ENCODE measurements at places on chromosomes 13 and 19. TPM values are rescaled to one million over a fixed set of nuclear protein-coding genes. Genes with fewer than 3 reads are reported as not detected.
A peak's percentile ranks its signal among the peaks of the same experiment; 100 is the strongest.

GRCh38 chr13:113622791-113623490 is 35.1 kb downstream of the ATP4B start:
- H3K4me1 ChIP-seq, result peaks cover 18% of the 10 kb centered on the region
- H3K27me3 ChIP-seq, result peaks cover 4% of the 10 kb centered on the region
- H3K27ac ChIP-seq, result no peak overlapping the region
- H3K4me3 ChIP-seq, result no peak overlapping the region
- no peak for DNase-seq

DNA sequence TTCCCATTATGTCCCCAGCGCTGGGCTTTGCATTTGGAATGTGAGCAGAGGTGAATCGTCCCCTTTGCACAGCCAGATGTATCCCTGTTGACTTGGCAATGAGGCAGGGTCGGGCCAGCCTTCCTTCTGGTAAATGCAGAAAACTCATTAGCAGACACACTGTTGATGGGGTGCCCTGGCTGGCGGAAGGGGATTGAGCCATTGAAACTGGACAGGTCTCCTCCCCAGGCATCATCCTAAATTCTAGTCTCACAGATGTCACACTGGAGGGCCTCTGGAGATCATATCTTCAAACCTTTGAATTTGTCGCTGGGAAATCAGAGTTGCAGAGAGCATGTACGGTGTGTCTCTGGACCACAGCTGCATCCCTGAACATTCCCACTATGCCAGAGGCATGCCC is 219.5 kb upstream of the TSHZ3 start:
- no peaks in the 10 kb centered on the region for H3K36me3 ChIP-seq
- no peak for DNase-seq
- H3K27me3 ChIP-seq, result no peaks in the 10 kb centered on the region
- H3K27ac ChIP-seq, result no peak overlapping the region
- no peak overlapping the region for H3K4me3 ChIP-seq
- H3K4me1 ChIP-seq, result no peaks in the 10 kb centered on the region

The PRR19 gene
- 2.8 TPM for total RNA-seq

The DCLK1 gene
- 22.4 TPM for total RNA-seq

GRCh38 chr13:94433055-94433961 is 46.2 kb downstream of the DCT start:
- DNase-seq, result no peak
- no peak overlapping the region for H3K27ac ChIP-seq
- no peaks in the 10 kb centered on the region for H3K36me3 ChIP-seq
- peaks cover under 1% of the 10 kb centered on the region for H3K27me3 ChIP-seq
- H3K4me1 ChIP-seq, result peaks cover 11% of the 10 kb centered on the region
- H3K4me3 ChIP-seq, result no peak overlapping the region

The TNNT1 gene
- 1.1 TPM for total RNA-seq

The COG3 gene
- total RNA-seq, result 19.1 TPM

GRCh38 chr13:105971312-105971711 is 564.1 kb downstream of the EFNB2 start:
- no peaks in the 10 kb centered on the region for H3K27me3 ChIP-seq
- no peaks in the 10 kb centered on the region for H3K36me3 ChIP-seq
- H3K4me1 ChIP-seq, result peaks cover 27% of the 10 kb centered on the region
- no peak for DNase-seq
- H3K27ac ChIP-seq, result peak overlapping the region; percentile 60
- H3K4me3 ChIP-seq, result no peak overlapping the region

The CLEC11A gene
- 7.9 TPM for total RNA-seq

The ZNF208 gene
- not detected for total RNA-seq

The ZNF534 gene
- not detected for total RNA-seq

DNA sequence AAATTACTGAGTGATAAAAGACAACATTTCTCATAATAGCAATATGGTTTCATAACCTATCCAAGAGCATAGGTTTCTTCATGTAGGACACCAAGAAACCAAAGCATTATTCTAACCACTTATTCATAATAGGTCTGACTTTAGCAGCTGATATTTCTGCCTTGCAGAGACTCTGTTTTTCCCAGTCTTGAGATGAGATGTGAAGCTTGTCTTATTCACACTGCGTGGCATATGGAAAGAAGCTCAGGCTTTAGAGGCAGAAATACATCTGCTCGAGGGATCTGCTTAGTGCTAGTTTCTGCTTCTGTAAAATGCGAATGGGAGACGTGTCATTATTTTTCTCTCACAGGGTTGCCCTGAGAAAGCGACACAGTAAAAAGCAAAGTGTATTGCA is 232.0 kb upstream of the SPRY2 start:
- no peaks in the 10 kb centered on the region for H3K27me3 ChIP-seq
- no peak overlapping the region for H3K4me3 ChIP-seq
- DNase-seq, result no peak
- H3K4me1 ChIP-seq, result peaks cover 13% of the 10 kb centered on the region
- no peak overlapping the region for H3K27ac ChIP-seq
- no peaks in the 10 kb centered on the region for H3K36me3 ChIP-seq

GRCh38 chr13:80563439-80563838 is 222.5 kb upstream of the SPRY2 start:
- no peak for DNase-seq
- H3K4me3 ChIP-seq, result no peak overlapping the region
- peaks cover 10% of the 10 kb centered on the region for H3K4me1 ChIP-seq

DNA sequence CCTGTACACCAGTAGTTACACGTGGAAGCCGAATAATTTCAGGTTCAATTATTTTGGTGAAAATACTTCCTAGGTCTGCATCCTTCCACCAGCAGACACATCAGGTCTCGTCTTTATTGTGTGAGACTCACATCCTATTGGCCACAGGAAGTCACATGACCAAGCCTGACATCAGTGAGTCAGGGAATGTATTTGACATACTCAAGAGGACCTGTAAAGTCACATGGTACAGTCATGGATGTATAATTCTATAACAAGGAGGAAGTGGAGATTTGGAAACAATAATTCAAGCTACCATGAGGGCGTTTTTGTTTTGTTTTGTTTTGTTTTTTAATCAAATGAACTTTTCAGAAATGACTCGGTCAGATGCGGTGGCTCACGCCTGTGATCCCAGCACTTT is 9.3 kb upstream of the HIF3A start:
- peaks cover 5% of the 10 kb centered on the region for H3K27me3 ChIP-seq
- no peak for DNase-seq
- no peaks in the 10 kb centered on the region for H3K36me3 ChIP-seq
- no peak overlapping the region for H3K27ac ChIP-seq

The ERICH6B gene
- total RNA-seq, result not detected

The DAND5 gene
- total RNA-seq, result not detected

GRCh38 chr13:59269476-59269875 is 894.3 kb downstream of the DIAPH3 start:
- no peak for DNase-seq
- H3K4me3 ChIP-seq, result no peak overlapping the region
- H3K27ac ChIP-seq, result no peak overlapping the region
- H3K4me1 ChIP-seq, result no peaks in the 10 kb centered on the region
- H3K27me3 ChIP-seq, result no peaks in the 10 kb centered on the region

DNA sequence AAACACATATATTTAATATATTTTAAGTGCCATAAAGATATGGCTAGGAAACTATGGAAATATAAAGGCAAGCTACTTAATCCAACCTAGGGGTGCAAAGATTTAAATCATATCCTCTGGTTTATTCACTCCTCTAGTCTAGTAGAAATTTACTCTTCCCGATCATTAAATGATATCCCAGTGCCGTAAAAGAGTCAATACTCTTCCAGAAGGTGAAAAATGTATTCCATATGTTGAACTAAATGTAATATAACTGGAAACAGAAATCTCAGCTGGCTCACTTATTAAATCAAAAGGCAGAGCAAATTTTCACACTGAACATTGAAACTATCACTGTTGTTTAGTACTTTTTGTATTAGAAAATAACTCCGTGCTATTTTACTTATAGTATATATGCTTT is 11.1 kb downstream of the MAB21L1 start:
- H3K27ac ChIP-seq, result no peak overlapping the region
- H3K36me3 ChIP-seq, result no peaks in the 10 kb centered on the region
- peaks cover 6% of the 10 kb centered on the region for H3K4me1 ChIP-seq
- H3K27me3 ChIP-seq, result peaks cover 26% of the 10 kb centered on the region
- no peak for DNase-seq
- no peak overlapping the region for H3K4me3 ChIP-seq

GRCh38 chr19:23075031-23075733 is 41.6 kb upstream of the ZNF730 start:
- peak overlapping the region; percentile 95 for H3K4me3 ChIP-seq
- peak overlapping the region; percentile 100 for H3K27ac ChIP-seq
- H3K36me3 ChIP-seq, result peaks cover 54% of the 10 kb centered on the region
- peaks cover 27% of the 10 kb centered on the region for H3K4me1 ChIP-seq
- peak; percentile 76 for DNase-seq

- H3K4me3 ChIP-seq, result no peak overlapping the region
- peaks cover 10% of the 10 kb centered on the region for H3K4me1 ChIP-seq
- DNase-seq, result no peak
- peaks cover 6% of the 10 kb centered on the region for H3K27me3 ChIP-seq
Measured at GRCh38 chr19:46580247-46580646, 20.9 kb upstream of the CALM3 start.

The TUBA3C gene
- total RNA-seq, result not detected

- no peaks in the 10 kb centered on the region for H3K27me3 ChIP-seq
- no peak overlapping the region for H3K27ac ChIP-seq
- no peak overlapping the region for H3K4me3 ChIP-seq
Measured at GRCh38 chr13:111958612-111959395, 108.1 kb upstream of the SOX1 start.

The ZNF57 gene
- total RNA-seq, result 4.2 TPM

GRCh38 chr13:113321546-113321945 is 24.5 kb downstream of the LAMP1 start:
- no peaks in the 10 kb centered on the region for H3K27me3 ChIP-seq
- H3K4me1 ChIP-seq, result no peaks in the 10 kb centered on the region
- H3K36me3 ChIP-seq, result peaks cover 7% of the 10 kb centered on the region

- H3K4me1 ChIP-seq, result peaks cover 3% of the 10 kb centered on the region
- H3K4me3 ChIP-seq, result no peak overlapping the region
- no peaks in the 10 kb centered on the region for H3K27me3 ChIP-seq
- no peak overlapping the region for H3K27ac ChIP-seq
Measured at GRCh38 chr13:50783066-50783465, 60.4 kb downstream of the DLEU7 start.

DNA sequence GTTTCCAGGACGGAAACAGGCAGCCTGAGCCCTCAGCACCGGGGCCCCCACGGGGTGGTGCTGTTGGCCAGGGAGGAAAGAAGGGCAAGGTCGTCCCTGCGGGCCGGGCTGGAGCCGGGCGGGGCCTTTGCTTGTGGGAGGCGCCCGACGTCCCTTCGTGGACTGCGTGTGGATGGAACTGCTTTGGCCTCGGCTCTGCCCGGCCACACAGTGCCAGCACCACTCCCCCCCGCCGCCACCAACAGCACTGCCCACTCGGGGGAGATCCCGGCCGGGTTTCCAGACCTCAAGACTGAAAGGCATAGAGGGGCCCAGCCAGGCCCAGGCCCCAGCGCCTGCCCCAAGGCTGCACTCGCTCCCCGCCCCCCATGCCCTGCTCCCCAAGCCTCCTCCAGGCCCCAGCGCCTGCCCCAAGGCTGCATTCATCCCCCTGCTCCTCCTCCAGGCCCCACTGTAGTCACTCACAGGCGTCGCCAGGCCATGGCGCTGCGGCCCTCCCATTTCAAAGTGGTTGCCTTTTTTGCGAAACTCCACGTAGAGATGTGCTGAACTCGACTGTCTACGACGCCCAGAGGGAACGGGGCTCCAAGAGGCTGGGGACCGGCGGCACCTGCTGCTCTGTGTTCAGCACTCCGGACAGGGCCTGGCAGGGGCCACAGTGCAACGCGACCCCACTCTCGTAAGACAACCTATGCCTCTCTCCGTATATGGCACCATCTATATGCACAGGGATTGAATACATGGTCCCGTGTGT is 22.5 kb downstream of the C13orf46 start:
- H3K4me3 ChIP-seq, result no peak overlapping the region
- H3K27ac ChIP-seq, result peak overlapping the region; percentile 78
- H3K36me3 ChIP-seq, result peaks cover 13% of the 10 kb centered on the region
- no peaks in the 10 kb centered on the region for H3K4me1 ChIP-seq

DNA sequence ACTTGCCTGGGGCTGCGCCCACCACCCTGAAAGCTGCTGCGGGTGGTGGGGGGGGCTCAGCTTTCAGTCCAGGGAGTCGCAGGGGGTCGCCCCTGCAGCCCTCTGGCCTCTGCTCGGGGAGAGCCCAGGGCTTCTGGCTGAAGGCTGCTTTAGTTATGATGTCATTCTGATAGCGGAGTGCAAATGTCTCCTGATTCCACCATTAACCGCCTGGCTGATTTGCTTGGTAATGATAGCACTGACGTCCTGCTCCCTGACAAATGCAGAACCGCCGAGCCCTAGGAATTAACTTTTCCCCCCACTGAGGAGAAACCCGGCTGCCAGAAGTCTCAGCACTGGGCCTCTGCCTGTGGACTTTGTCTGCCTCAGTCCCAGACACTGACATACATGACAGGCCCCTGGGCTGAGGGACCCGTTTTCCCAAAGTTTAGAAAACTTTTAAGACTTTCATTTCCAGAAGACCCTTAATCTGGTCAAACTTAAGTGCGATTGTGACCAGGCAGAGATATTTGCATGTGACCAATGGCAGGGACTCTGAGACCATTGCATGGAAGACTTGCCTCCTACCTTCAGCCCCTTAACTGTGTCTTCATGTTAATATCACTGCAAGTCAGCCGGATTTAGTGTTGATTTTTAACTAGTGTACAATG is 142.5 kb upstream of the ZNF536 start:
- H3K36me3 ChIP-seq, result no peaks in the 10 kb centered on the region
- H3K4me3 ChIP-seq, result peak overlapping the region; percentile 92
- H3K27ac ChIP-seq, result no peak overlapping the region
- peaks cover 46% of the 10 kb centered on the region for H3K4me1 ChIP-seq

The TCF3 gene
- 354 TPM for total RNA-seq

The PLVAP gene
- 0.82 TPM for total RNA-seq

DNA sequence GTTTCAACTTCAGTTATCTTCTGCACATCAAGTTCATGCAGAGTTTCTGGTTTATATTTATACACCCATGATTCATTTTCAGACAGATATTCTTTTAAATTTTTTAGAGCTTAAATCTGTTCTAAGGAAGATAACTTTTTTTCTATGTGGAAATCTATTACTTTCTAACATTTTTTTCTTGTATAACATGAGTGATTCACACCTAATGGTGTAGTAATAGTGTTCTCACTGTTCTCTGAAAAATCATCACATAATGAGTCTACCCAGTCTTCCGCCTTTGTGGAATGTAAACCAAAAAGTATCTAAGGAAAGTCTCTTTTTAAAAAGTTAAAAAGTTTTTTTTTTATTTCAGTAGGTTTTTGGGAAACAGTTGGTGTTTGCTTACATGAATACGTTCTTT is 70.8 kb downstream of the FNDC3A start:
- no peak for DNase-seq
- no peak overlapping the region for H3K27ac ChIP-seq
- H3K4me3 ChIP-seq, result no peak overlapping the region
- H3K4me1 ChIP-seq, result no peaks in the 10 kb centered on the region

GRCh38 chr13:67228916-67229315 is 1.2 kb downstream of the PCDH9 start:
- peaks cover 2% of the 10 kb centered on the region for H3K27me3 ChIP-seq
- no peak overlapping the region for H3K27ac ChIP-seq
- peaks cover 24% of the 10 kb centered on the region for H3K4me1 ChIP-seq
- no peak for DNase-seq
- no peak overlapping the region for H3K4me3 ChIP-seq
- H3K36me3 ChIP-seq, result peaks cover 2% of the 10 kb centered on the region
